ENCODE measurements at places on chromosomes 16 and 17.
A peak's percentile ranks its signal among the peaks of the same experiment; 100 is the strongest.

- DNase-seq: no peak
These were observed 147.6 kb downstream of the C16orf95 start for GRCh38 chr16:87169509-87169995.

DNA sequence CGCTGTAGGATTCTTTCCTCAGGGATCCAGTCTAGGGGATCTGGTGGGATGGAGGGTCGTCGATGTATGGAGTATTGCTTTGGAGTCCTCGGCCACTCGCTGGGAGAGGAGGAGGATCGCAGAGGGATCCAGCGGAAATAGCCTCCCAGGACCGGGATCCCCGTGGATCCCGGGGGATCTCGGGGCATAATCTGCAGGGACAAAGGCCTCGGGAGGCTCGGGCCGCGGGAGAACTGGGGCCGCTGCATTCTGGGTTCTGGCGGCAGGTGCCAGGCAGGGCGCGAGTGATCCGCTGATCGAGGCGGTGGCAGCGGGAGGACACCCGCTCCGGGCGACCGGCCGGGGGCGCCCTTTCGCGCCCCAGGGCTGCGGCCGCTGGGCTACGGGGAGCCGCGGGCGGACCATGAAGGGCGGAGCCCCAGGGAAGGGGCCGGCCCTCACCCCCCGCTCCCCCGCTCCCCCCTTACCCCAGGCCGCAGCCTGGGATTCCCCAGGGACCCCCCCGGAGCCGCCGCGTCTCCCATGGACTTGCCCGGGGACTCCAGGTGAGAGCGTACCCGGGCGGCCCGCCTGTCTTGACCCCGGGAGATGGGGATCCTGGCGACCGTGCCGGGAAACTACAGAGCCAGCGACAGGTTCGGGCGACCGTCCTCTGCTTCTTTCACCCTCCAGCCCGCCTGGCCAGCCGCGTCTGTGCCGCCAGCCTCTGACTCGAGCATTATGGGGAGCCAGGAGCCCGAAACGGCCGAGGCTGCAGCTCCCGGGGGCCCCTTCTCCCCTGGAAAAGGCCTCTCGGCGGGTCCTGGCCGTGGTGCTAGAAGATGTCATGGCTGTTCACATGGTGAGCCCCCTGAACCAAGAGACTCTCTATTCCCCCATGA, 604 bp downstream of the PRR14 start:
- DNase-seq: peak; percentile 36

GRCh38 chr17:73689596-73690275, 45.5 kb upstream of the SDK2 start:
- DNase-seq: no peak

DNA sequence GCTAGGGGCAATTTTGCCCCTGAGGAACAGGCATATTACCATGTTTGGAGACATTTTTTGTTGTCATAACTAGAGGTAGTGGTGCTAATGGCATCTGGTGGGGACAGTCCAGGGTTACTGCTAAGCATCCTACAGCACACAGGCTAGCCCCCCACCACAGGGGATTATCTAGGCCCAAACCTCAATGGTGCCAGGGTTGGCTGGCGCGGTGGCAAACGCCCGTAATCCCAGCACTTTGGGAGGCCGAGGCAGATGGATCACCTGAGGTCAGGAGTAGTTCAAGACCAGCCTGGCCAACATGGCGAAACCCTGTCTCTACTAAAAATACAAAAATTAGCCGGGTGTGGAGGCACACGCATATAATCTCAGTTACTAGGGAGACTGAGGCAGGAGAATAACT, 15.2 kb downstream of the C1QTNF1 start:
- DNase-seq: no peak

GRCh38 chr17:58577696-58578095, 63.3 kb upstream of the MTMR4 start:
- DNase-seq: no peak

DNA sequence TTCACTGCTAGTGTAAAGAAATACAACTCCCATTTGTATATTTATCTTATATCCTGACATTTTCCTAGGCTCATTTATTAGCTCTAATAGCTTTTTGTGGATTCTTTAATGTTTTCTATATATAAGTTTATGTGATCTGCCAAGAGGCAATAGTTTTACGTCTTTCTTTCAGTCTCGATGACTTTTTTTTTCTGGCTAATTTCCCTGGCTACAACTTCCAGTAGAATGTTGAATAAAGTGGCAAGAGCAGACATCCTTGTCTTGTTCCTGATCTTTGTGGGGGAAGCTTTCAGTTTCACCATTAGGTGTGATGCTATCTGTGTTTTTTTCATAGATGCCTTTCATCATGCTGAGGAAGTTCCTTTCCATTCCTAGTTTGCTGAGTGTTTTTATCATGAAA, 43.9 kb upstream of the ABCA3 start:
- no peak for DNase-seq

DNA sequence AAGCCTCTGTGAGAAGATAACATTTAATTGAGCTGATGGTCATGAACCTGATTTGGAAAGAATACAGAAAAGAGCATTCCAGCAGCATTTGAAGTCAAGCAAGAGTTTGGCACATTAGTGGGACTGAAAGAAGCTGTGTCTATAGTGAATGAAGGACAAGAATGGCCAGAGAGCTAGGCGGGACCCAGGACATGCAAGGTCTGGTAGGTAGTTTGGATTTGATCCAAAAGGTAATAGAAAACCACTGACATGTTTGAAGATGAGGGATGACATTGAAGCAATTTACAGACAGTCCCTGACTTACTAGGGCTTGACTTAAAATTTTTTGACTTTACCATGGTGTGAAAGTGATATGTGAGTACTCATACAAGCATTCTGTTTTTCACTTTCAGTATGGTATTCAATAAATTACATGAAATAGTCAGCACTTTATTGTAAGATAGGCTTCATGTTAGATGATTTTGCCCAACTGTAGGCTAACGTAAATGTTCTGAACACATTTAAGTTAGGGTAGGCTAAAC, 7.6 kb downstream of the CYB5B start:
- DNase-seq: no peak

DNA sequence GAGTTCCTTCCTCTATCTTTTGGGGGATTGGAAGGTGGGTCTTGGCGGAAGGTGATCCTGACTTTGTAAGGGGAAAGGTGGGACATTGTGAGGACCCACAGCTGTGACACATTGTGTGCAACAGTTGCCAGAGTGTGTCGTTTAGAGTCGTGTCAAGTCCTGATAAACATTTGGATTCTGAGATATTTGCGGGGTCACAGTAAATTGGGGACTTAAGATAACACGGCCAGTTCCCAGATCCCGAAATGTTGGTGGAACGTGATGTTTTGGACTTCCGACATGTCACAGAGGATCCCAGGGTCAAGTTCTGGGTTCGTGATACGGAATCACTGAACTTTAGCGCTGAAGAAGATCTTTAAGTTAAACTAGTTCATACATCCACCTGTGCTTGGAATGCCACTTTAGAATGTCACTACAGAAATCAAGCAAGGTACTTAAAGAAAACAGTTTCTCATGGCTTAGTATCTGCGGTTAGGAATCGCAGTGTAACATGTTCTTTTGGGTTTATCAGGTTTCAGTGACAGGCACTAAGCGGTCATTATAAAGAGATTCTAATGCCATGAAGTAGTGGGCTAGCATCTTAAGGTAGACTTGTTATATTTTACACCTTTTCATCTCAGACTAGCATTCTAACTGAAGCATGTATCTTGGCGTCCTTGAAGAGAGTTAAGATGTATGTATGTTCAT, 815 bp downstream of the ATAD5 start:
- no peak for DNase-seq
